Smooth muscle cell of the coronary artery (primary cell): ENCODE measurements at places on chromosomes 3 and 15. TPM values are rescaled to one million over a fixed set of nuclear protein-coding genes. Genes with fewer than 3 reads are reported as not detected.

ANXA2 gene
- 3,191 and 4,110 TPM in 2 replicates for total RNA-seq

STAB1 gene
- 0.15 and 3.4 TPM in 2 replicates for total RNA-seq

GPR62 gene
- total RNA-seq, result under 0.01 TPM in 1 of 2 replicates, not detected in the other

PRICKLE2 gene
- 17.1 and 30.4 TPM in 2 replicates for total RNA-seq

SPINK8 gene
- total RNA-seq, result not detected in 2 replicates

TRIM42 gene
- total RNA-seq, result not detected in 2 replicates
